ENCODE measurements at places on chromosomes 2 and 18.

GRCh38 chr18:5997361-5997760 lies 102.0 kb upstream of the TMEM200C start:
- no peak for DNase-seq

DNA sequence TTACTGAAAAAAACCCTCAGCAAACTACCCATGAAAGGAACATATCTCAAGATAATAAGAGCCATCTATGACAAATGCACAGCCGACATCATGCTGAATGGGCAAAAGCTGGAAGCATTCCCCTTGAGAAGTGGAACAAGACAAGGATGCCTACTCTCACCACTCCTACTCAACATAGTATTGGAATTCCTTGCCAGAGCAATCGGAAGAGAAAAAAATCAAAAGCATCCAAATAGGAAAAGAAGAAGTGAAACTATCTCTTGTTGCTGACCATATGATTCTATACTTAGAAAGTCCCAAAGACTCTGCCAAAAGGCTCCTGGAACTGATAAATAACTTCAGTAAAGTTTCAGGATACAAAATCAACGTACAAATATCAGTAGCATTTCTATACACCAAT lies 40.6 kb upstream of the MSTN start:
- DNase-seq, result no peak

- no peak for DNase-seq
Observed at GRCh38 chr2:222088561-222088960, 210.2 kb downstream of the PAX3 start.

- DNase-seq, result no peak
Observed at GRCh38 chr2:60735496-60736250, 20.4 kb upstream of the PAPOLG start.

DNA sequence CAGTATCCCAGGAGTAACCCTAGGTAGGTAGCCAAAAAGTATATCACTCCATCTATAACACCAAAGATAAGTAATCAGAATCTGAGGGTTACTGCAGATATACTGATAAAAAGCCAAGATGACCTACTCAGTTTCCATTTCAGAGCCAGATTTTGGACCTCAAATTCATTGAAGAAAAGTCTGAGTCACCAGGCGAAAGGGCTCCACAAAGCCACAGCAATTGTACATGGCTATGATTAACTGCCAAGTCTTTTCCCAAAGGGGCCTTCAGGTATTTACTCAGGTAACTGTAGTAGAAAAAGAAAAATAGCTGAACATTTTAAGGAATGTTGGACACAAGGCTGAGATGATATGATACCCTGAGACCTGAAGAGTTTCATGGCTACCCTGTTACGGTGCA lies 75.6 kb upstream of the KCNH7 start:
- DNase-seq, result no peak

GRCh38 chr18:76754351-76754750 lies 68.0 kb upstream of the ZNF236 start:
- no peak for DNase-seq

GRCh38 chr18:48330016-48330991 lies 78.9 kb downstream of the ZBTB7C start:
- DNase-seq, result peak; percentile 83

GRCh38 chr2:22904126-22904684 lies 480.8 kb upstream of the KLHL29 start:
- DNase-seq, result no peak
